CD4-positive, alpha-beta T cell treated with Interferon alpha-2 for 1 hour (primary cell): ENCODE measurements at places on chromosomes 11 and 22.

GRCh38 chr22:46439111-46439510 is 98.3 kb downstream of the CELSR1 start:
- no peak for DNase-seq

- no peak for DNase-seq
These were observed 8.7 kb downstream of the USH1C start for GRCh38 chr11:17535488-17535887.

DNA sequence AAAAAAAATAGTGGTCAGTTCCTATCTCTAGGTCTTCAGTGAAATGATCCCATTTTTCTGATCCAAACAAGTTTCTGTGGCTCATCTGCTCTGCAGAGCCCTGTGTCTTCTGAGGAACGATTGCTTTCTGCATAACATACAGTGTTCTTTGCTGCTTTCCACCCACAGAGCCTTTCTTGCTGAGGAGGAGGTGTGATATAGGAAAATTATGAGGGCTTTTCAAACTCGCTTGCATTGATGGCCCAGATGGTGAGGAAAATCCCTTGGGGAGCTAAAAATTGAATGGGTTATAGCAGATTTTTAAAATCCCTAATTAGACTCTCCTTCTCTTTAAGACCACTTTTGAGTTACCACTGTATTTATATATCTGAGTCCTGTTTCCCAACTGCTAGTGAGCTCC is 31.3 kb downstream of the JAM3 start:
- DNase-seq: no peak

- DNase-seq: no peak
These were observed 67.5 kb upstream of the CCDC179 start for GRCh38 chr11:22927793-22928192.

- DNase-seq: no peak
These were observed 53.1 kb downstream of the GALNT18 start for GRCh38 chr11:11568651-11569229.

- no peak for DNase-seq
These were observed 18.1 kb downstream of the CHST1 start for GRCh38 chr11:45647329-45647728.

DNA sequence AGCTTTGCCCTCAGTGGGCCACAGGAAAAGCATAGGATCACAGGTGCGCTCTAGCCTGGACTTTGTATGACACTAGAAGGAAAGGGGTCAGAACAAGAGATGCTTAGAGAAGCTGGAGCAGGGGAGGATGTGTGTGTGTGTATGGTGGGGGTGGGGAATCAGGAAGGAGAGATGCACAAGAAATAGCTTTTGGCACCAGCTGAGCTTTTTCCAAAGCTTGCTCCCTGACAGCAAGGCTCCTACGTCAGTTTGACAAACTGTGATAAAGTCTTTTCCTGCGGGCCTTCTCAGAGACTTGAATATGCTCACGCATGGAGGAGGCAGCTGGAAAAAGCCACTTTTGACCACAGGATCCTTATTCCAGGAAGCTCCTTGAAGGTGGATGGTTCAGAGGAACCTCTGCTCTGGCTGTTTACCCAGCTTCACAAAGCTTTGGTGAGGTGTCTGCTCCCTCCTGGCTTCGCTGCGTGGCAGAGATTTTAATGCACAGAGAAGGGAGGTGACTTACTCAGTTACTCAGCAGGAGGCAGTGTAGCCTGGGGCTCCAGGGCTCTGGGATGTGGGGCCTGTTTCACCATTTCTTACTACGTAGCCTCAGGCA is 3.9 kb downstream of the CDC42EP1 start:
- no peak for DNase-seq

DNA sequence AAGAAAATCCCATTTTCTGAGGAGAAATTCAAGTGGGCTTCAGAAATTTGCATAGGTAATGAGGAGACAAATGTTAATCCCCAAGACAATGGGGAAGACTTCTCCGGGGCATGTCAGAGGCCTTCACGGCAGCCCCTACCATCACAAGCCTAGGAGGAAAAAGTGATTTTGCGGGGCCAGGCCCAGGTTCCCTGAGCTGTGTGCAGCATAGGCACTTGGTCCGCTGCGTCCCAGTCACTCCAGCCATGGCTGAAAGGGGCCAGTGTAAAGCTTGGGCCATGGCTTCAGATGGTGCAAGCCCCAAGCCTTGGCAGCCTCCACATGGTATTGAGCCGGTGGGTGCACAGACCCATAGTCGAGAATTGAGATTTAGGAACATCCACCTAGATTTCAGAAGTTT is 570.7 kb downstream of the KCNA4 start:
- no peak for DNase-seq

DNA sequence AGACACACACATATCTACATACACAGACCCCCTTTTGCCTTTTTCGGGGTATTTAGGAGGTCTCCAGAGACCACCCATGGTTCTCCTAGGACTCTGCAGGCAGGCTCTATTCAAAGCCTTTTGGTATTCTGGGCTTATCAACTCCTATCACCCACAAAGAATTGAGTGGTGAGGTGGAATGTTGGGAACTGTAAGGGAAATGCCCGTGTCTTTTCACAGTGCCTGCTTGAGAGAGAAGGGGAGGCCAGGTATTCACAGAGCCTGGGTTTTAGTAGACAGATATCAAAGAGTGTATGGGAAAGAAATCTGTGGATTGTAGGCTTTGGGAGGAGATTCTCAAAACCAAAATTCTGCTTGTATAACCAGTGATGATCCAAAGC is 44.0 kb upstream of the CSNK2A3 start:
- no peak for DNase-seq
